Activated CD4-positive, alpha-beta memory T cell treated with anti-CD3 and anti-CD28 coated beads for 36 hours (primary cell): ENCODE measurements at places on chromosomes 11 and 22. TPM values are rescaled to one million over a fixed set of nuclear protein-coding genes. Genes with fewer than 3 reads are reported as not detected.

The LMNTD2 gene
- 3.9 TPM for total RNA-seq

The APOL6 gene
- total RNA-seq = 26.7 TPM

The TRIM51G gene
- not detected for total RNA-seq

The PAK1 gene
- total RNA-seq = 33.1 TPM

The SLCO2B1 gene
- not detected for total RNA-seq

The ISX gene
- not detected for total RNA-seq

The OLFML1 gene
- not detected for total RNA-seq

The PIH1D2 gene
- total RNA-seq = 0.36 TPM

GRCh38 chr11:2223153-2223794, 47.1 kb downstream of the ASCL2 start:
- H3K4me3 ChIP-seq = no peak overlapping the region
- no peaks in the 10 kb centered on the region for H3K36me3 ChIP-seq
- DNase-seq = no peak
- H3K27ac ChIP-seq = no peak overlapping the region
- no peaks in the 10 kb centered on the region for H3K4me1 ChIP-seq

GRCh38 chr22:35952576-35952975, 76.0 kb downstream of the RBFOX2 start:
- no peaks in the 10 kb centered on the region for H3K27me3 ChIP-seq
- no peaks in the 10 kb centered on the region for H3K36me3 ChIP-seq
- no peaks in the 10 kb centered on the region for H3K4me1 ChIP-seq

DNA sequence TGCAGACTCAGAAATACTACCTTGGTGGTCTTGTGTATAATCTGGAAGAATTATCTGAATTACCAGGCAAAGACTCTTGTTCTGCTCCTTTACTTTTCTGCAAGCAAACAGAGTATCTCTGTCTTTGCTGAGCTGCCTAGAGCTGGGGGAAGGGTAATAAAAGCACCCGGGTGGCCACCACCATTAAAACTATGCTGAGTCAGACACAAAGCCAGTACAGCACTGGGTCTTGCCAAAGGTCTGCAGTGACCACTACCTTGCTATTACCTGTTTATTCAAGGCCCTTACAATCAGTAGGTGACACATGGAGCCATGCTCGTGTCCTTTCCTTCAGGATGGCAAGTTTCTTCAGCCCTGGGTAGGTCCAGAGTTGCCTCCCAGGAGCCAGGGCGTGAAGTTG, 420.6 kb upstream of the CNTN5 start:
- no peaks in the 10 kb centered on the region for H3K27me3 ChIP-seq
- no peaks in the 10 kb centered on the region for H3K36me3 ChIP-seq
- no peaks in the 10 kb centered on the region for H3K4me1 ChIP-seq
- H3K4me3 ChIP-seq = no peak overlapping the region

DNA sequence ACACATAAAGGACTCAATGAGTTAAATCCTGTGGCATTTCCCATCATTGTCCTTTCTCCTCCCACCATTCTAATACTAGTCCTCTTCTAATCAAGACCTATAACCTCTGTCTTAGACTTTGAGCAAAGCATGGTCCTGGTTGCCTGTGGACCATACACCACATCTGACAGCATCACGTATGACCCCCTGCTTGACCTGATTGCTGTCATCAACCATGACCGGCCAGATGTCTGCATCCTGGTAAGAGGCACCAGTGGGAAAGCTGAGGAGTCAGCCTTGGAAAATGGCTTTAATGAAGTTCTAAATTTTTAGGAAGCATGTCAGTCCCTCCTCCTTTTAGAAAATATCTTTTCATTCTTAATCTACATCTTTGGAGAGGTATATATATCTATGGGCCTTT, 25.8 kb downstream of the POLA2 start:
- peaks cover 4% of the 10 kb centered on the region for H3K4me1 ChIP-seq
- no peak overlapping the region for H3K4me3 ChIP-seq
- no peak for DNase-seq
- no peak overlapping the region for H3K27ac ChIP-seq

GRCh38 chr11:119447664-119448242, 24.8 kb upstream of the THY1 start:
- H3K4me1 ChIP-seq = no peaks in the 10 kb centered on the region
- H3K27me3 ChIP-seq = peaks cover 22% of the 10 kb centered on the region
- DNase-seq = no peak
- no peak overlapping the region for H3K27ac ChIP-seq

GRCh38 chr22:41880653-41881052, 34.2 kb downstream of the SHISA8 start:
- peaks cover 26% of the 10 kb centered on the region for H3K4me1 ChIP-seq
- no peak for DNase-seq
- H3K36me3 ChIP-seq = peaks cover 77% of the 10 kb centered on the region
- no peak overlapping the region for H3K4me3 ChIP-seq
- no peak overlapping the region for H3K27ac ChIP-seq

DNA sequence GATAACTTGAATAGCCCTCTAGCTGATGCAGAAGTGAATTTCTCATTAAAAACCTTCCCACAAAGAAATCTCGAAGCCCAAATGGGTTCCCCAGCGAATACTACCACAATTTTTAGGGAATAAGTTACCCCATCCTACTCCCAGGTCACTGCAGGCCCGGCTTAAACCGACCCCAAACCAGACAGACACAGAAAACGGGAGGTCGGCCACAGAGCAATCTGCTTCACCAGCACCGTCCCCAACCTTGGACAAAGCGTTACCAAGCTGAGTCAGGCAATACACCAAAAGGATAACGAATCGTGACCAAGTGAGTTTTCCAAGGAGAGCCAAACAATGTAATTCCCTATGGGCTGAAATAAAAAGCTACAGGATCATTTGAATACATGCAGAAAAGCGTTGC, 575 bp upstream of the MOV10L1 start:
- H3K4me3 ChIP-seq = no peak overlapping the region
- H3K36me3 ChIP-seq = no peaks in the 10 kb centered on the region

- no peaks in the 10 kb centered on the region for H3K36me3 ChIP-seq
- H3K4me1 ChIP-seq = no peaks in the 10 kb centered on the region
- DNase-seq = no peak
- no peak overlapping the region for H3K27ac ChIP-seq
These were observed 216.2 kb downstream of the ARHGAP42 start for GRCh38 chr11:100903284-100903683.

DNA sequence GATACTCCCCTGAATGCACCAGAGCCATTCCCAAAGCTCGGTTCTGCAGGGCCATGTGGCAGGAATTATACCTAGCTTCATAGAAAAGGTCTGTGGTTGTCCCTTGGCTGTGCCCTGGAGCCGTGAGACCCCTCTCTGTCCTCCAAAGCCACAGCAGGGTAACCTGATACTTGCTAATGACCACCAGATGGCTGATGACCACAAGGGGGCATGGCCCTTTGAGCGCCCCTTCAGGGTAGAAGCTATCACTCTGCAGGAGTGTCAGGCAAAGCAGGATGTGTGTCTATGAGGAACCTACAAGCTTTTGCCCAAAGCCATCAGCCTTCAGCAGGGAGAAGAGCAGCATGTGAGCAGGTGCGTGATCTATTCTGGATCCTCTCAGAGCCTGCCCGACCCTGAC, 95.3 kb downstream of the NTM start:
- DNase-seq = no peak
- no peaks in the 10 kb centered on the region for H3K36me3 ChIP-seq
- no peaks in the 10 kb centered on the region for H3K4me1 ChIP-seq
- no peak overlapping the region for H3K4me3 ChIP-seq
- peaks cover 8% of the 10 kb centered on the region for H3K27me3 ChIP-seq

DNA sequence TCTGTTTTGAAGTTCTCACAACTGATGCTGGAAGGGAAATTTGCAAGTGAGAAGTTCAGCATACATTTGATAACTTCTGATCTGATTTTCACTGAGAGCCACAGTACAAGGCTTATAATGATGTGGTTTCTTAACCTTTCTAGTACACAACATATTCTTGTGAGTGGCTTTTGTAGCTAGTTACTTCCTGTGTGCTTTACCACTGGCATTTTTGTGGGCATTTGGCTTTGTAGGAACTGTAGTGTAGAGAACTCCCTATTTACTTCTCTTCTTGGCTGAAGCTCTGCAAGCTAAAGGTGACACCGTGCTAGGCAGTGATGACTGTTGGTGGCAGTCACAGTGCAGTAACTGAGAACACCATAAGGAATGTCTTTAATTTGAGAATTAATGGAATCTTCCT, 14.9 kb downstream of the USP47 start:
- no peaks in the 10 kb centered on the region for H3K27me3 ChIP-seq
- DNase-seq = no peak
- peak overlapping the region; percentile 62 for H3K27ac ChIP-seq

DNA sequence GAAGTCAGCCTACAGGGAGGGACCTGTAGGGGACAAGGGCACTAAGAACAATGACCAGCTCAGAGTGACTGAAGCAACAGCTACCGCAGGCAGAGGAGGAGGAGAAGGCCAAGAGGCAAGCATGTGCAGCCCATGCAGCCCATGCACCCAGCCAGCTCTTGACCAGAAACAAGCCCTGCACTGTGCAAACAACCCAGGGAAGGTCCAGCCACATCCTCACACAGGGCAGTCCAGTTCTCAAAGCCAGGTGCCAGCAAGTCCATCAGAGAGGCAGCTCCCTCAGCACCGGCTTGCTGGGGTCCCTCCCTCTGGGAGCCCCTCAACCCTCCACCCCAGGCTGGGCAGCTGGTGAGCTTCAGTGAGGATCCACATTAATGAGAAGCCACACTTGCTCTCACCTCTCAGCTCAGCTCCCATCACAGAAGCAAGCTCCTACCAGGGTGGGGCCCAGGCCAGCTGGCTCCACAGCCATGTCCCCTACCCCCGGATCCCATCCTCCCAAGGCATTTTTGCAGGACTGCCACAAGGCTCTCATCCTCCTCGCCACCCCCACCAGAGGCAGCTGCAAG, 7.1 kb downstream of the DGCR2 start:
- H3K4me1 ChIP-seq = peaks cover 73% of the 10 kb centered on the region
- no peak overlapping the region for H3K4me3 ChIP-seq
- H3K27me3 ChIP-seq = no peaks in the 10 kb centered on the region
- H3K27ac ChIP-seq = no peak overlapping the region
- no peaks in the 10 kb centered on the region for H3K36me3 ChIP-seq

- no peaks in the 10 kb centered on the region for H3K36me3 ChIP-seq
- H3K27me3 ChIP-seq = no peaks in the 10 kb centered on the region
- no peak for DNase-seq
- H3K4me1 ChIP-seq = no peaks in the 10 kb centered on the region
These were observed 803.0 kb upstream of the FAT3 start for GRCh38 chr11:91421641-91422040.

GRCh38 chr11:36478700-36479329, 31.3 kb downstream of the TRAF6 start:
- H3K36me3 ChIP-seq = peaks cover 8% of the 10 kb centered on the region
- H3K27me3 ChIP-seq = no peaks in the 10 kb centered on the region
- peaks cover 12% of the 10 kb centered on the region for H3K4me1 ChIP-seq
- DNase-seq = peak; percentile 38
- H3K27ac ChIP-seq = no peak overlapping the region
